Esophagus mucosa (tissue), 1 donor: ENCODE measurements at places on chromosomes 11 and 22.

- no peak for ATAC-seq
Observed at GRCh38 chr11:75782540-75783263, 14.1 kb downstream of the DGAT2 start.

DNA sequence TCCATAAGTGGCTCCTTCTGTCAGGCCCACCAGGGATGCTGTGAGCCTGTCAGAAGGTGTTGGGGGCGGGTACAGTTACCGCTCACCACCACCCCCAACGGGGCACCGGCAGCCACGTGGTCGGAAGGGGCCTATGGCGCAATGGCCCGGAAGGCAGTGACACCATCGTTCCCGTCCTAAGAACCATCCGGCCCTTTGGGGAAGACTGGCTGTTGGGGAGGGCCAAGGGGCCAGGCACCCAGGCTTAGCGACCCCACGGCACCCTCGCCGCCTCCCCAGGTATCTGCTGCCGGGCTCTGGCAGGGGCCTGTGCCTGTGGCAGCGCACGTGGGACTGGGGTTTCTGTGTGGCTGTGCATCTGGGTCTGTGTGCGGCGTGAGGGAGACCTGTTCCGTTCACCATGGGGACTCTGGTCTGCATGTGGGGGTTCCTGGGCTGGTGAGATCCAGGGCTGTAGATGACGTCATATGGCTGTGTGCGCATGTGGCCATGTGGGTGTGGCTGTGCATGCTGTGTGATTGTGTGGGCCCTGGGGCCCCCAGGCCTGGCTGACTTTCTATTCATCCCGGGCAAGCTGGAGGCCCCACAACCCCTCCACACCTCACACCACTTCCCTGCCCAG, 717 bp downstream of the OSM start:
- ATAC-seq: peak; percentile 31

- no peak for ATAC-seq
Observed at GRCh38 chr11:26244207-26244606, 87.7 kb upstream of the ANO3 start.

- ATAC-seq: peak; percentile 19
Observed at GRCh38 chr11:69636512-69637197, 4.3 kb upstream of the CCND1 start.

DNA sequence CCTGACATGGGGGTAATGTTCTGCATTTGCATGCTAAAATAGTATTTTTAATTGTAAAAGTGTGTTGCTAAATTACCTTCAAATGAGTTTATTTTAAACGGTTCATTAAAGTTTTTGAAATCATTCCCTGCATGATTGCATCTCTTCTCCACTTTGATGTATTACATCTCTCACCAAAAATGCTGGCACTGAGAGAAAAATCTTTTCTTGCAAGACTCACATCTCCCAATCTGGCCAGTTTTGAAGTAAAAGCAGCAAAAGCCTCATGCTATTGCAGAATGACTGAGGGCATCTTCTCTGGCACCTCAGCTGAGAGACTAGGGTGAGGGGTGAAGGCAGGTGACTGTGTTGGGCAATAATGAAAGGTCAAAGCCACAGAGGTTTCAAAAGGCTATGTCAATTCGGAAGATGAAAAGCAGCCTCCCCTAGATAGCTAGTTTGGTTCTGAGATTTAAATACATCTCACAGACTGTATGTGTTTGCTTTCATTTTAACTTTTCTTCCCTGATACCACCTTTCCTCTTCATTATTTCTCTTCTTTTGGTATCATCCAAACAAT, 292.2 kb upstream of the RAG2 start:
- ATAC-seq: no peak

DNA sequence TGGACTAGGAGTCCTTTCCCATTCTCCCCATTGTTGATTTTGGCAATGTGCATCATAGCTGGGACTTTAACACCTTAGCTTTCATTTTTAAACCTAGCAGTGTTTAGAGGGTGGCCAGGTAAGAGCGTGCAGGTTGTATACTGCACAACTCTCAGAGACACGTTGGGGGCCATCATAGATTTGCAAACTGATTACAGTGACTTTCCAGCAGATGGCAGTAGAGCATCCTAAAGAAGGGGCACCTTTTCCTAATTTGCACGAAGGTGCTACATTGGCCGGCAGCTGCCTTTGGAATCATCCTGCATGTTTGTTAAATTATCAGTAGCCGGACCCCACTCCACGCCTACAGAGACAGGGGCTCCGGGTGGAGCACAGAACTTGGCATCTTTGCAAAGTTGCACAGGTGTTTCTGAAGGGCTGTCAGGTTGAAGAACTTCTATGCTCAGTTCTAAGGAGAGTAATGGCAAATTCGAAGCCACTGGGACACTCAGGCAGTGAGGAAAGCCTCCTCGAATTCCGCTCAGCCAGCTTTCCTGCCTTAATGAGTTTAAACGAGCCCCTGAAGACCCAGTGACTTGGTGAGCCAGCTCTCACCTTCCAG, 7.7 kb downstream of the LHFPL7 start:
- peak; percentile 68 for ATAC-seq

DNA sequence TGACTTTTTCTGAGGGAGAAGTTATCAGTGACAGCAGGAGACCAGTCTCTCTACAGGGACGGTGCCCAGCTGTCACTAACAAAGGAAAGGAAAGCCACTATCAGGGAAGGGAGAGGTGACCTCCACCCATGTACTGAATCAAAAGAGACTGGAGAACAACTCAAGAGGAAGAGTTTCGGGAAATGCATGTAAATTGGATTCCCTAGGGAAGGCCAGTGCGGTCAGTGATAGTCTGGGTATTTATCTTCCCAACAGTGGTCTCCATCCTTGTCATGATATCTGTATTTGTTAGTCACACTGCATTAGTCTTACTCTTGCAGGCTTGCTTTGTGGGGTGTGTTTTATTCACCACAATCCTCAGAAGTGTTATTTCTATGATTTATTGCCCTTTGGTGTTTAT, 193.4 kb upstream of the KIRREL3 start:
- ATAC-seq: no peak

DNA sequence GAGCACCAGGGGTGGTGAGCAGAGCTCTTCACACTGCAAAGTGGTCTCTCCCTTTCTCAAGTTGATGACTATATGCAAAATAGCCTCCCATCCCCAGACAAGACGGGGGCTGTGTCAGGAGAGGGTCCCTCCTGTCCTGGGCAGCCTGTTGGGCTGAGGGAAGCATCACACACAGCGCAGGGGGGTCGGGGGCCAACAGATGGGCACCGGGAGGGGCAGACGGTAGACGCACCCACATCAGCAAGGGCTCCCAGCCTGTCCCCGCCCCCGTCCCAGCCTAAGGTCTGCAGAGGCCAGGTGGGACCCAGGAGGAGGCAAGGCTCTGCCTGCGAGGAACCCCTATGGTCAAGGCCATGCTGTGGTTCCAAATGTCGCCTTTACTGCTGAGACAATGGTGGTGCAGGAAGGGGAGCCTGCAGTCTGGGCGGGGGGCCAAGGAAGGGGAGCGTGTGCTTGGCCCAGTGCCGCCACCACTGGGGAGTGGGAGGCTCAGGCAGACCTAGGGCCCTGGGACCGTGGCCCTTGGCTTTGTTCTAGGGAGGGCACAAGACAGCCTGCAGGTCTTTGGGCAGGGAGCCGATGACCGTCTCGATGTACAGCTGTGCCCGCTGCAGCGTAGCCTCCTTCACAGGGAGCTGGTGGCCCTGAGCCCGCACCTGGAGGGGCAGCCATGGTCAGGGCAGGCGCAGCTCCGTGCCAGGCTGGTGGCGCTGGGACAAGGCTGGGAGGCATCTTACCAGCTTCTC, 4.3 kb upstream of the PLXNB2 start:
- no peak for ATAC-seq
